ENCODE measurements at places on chromosomes 4 and X. TPM values are rescaled to one million over a fixed set of nuclear protein-coding genes. Genes with fewer than 3 reads are reported as not detected.

- H3K4me3 ChIP-seq = no peak overlapping the region
- H3K36me3 ChIP-seq = no peaks in the 10 kb centered on the region
- H3K4me1 ChIP-seq = no peaks in the 10 kb centered on the region
- no peak overlapping the region for H3K27ac ChIP-seq
Observed at GRCh38 chr4:107509615-107510014, 210.4 kb downstream of the PAPSS1 start.

DNA sequence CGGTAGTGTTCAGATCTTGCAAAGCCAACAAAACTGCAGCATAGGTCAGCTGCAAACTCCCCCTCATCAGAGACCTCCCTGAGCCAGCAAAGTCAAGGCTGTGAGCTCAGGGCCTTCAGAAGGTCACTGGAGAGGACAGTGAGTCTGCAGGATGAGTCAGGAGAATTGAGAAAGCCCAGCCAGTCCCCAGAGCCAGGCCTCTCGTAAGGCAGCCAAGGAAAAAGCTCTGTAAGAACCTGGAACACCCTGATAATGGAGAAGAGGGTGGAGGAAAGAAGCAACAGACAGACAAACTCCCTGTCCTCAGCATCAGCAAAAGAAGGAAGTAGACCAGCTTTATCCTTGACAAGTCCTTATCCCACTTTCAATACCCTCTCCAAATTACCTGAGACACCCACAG, 33.0 kb downstream of the GRIA3 start:
- H3K27ac ChIP-seq = no peak overlapping the region
- no peaks in the 10 kb centered on the region for H3K4me1 ChIP-seq
- H3K36me3 ChIP-seq = no peaks in the 10 kb centered on the region
- no peak for DNase-seq
- no peaks in the 10 kb centered on the region for H3K27me3 ChIP-seq
- no peak overlapping the region for H3K4me3 ChIP-seq

GRCh38 chr4:100257567-100257966, 67.3 kb upstream of the DDIT4L start:
- H3K27me3 ChIP-seq = no peaks in the 10 kb centered on the region
- H3K27ac ChIP-seq = no peak overlapping the region
- no peaks in the 10 kb centered on the region for H3K4me1 ChIP-seq

- no peak for DNase-seq
- H3K4me3 ChIP-seq = no peak overlapping the region
- no peak overlapping the region for H3K27ac ChIP-seq
- peaks cover 5% of the 10 kb centered on the region for H3K36me3 ChIP-seq
Observed at GRCh38 chrX:48938721-48939425, 18.5 kb downstream of the OTUD5 start.

- peak within 1 kb of the TSS; percentile 53 for H3K27ac ChIP-seq
- peak; percentile 50 for DNase-seq
- no peaks in the 10 kb centered on the region for H3K27me3 ChIP-seq
- peak within 1 kb of the TSS; percentile 53 for H3K4me3 ChIP-seq
Observed at GRCh38 chrX:48071064-48071985, at the start of gene ZNF630. TSS of gene ZNF630 (minus strand) at chrX:48071640. CDS start at chrX:48066886, 4,754 bp downstream.

DNA sequence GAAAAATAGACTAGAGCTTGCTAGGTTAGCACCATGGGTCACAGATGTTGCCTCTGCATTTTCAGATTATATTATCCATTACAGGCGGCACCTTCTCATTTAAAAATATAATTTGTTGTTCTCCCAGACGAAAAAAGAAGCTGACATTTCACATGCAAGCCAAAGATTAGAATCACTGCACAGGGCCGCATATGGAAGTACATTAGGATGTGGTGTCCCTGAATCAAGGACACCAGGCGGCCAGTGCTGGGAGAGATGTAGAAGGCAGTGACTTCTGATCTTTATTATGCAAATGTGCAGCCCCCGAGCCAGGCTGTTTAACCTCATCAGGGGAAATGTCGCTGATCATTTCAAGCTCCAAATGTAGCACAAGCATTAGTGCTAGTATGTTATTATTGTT, 22.8 kb downstream of the REELD1 start:
- DNase-seq = no peak
- H3K36me3 ChIP-seq = no peaks in the 10 kb centered on the region
- peaks cover 26% of the 10 kb centered on the region for H3K4me1 ChIP-seq
- H3K27me3 ChIP-seq = no peaks in the 10 kb centered on the region
- H3K4me3 ChIP-seq = no peak overlapping the region
- no peak overlapping the region for H3K27ac ChIP-seq

GRCh38 chrX:133417364-133417763, 2.1 kb upstream of the GPC4 start:
- H3K36me3 ChIP-seq = peaks cover 14% of the 10 kb centered on the region
- no peaks in the 10 kb centered on the region for H3K27me3 ChIP-seq
- peaks cover 9% of the 10 kb centered on the region for H3K4me1 ChIP-seq
- H3K4me3 ChIP-seq = no peak overlapping the region

DNA sequence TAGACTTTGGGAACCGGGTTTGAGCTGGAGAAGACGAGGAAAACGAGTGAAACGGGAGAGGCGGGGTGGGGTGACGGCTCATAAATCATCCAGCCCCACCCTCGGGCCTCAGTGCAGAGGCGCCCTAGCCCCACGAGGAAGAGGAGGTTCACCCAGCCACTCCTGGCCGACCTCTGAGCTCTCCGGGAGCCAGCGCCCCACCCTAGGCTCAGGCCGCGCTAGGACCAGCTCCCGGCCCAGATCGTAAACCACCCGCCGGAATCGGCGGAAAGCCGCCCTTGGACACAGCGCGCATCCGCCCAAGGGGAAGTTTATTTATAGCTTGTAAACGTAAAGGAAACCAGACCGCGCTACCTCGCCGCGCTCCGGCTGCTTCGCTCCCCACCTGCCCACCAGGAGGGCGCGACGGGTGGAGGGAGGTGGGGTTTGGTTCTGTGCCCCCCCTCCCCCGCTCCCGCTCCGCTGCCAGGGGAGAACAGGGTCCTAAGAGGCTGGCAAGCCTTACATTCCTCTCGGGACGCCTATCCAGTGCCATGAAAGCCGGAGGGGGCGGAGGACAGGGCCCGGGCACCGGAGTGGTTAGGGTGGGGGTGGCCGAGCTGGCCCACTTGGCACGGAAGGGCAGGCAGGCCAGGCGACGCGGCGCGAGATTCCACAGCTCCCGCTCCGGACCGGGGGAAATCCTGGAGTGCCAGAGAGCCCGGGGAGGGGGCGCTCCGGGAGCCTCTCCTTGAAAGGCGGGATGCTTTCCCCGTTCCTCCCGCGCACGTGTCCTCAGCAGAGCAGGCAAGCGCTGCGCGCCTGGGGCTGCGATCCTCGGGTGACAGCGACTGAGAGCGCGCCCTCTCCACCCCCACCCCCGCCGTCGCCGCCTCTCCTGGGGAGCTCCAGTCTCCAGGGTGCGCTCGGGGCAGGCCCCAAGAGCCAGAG, 84.2 kb downstream of the BCOR start:
- DNase-seq = peak; percentile 78
- peaks cover 40% of the 10 kb centered on the region for H3K4me1 ChIP-seq
- no peaks in the 10 kb centered on the region for H3K36me3 ChIP-seq
- H3K27me3 ChIP-seq = no peaks in the 10 kb centered on the region
- H3K27ac ChIP-seq = peak overlapping the region; percentile 86

- H3K4me3 ChIP-seq = no peak overlapping the region
- peaks cover 26% of the 10 kb centered on the region for H3K4me1 ChIP-seq
- H3K27ac ChIP-seq = peak overlapping the region; percentile 70
- H3K36me3 ChIP-seq = no peaks in the 10 kb centered on the region
Observed at GRCh38 chr4:4659871-4660651, 118.2 kb upstream of the STX18 start.

DNA sequence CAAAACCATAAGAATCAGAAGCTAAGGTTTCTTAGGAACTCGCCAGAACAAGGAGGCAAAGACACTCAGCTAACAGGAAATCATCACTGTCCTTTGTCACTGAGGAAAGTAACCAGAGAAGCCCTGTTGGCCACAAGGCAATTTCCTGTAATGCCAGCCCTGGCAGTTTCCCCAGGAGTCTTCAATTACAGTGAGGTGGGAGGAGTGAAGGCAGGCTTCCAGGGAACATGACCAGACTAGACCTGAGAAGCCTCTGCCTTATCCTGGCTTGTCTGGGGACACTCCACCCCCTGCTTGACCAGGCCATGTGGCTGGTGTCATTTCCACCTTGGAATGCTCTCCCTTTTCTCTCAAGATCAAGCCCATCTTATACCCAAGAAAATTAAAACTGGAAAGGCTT, 125.3 kb downstream of the COL4A6 start:
- no peak for DNase-seq
- no peak overlapping the region for H3K4me3 ChIP-seq
- H3K27me3 ChIP-seq = no peaks in the 10 kb centered on the region
- H3K27ac ChIP-seq = peak overlapping the region; percentile 19

DNA sequence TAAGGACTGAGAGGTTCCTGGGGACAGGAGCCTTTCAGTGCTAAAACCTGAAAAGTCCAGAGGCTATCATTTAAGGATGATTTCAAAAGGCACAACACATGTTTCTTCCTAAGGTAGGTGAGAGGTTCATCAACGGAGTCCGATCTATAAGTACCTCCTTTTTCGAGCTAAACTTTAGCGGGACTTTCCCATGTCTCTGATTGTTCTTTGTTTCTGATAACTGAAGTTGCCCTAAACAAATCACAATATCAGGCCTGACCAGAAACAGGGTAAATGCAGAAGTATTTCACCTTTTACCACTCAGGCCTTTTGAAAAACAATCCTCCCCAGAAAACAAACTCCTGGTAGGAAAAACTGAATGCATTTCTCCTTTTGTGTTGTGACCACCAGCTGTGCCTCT, 17.6 kb downstream of the PIR start:
- H3K27ac ChIP-seq = 0 out of 2 replicates have a peak overlapping the region, but pooled peaks have one; percentile 55
- no peak overlapping the region for H3K4me3 ChIP-seq
- no peaks in the 10 kb centered on the region for H3K36me3 ChIP-seq
- no peaks in the 10 kb centered on the region for H3K27me3 ChIP-seq

DNA sequence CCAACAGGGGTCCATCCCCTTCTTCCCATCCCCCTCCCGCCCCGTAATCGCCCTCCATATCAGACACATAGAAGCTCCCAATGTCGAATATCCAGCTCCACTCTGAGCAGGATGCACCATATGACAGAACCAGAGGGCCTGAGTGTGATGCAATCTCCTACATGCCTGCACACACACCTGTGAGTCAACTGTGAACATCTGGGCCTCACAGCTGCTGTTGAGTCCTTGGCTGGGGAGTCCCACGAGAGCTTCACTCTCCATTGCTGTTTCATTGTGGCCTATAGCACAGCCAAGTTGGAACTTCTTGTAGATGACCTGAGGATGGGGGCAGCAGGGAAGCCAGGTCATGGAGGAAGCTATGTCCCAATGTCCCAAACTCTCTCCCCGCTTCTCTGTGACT, 8.2 kb downstream of the SLC38A5 start:
- H3K4me1 ChIP-seq = peaks cover 9% of the 10 kb centered on the region
- no peak overlapping the region for H3K4me3 ChIP-seq
- no peak for DNase-seq
- H3K36me3 ChIP-seq = no peaks in the 10 kb centered on the region
- no peaks in the 10 kb centered on the region for H3K27me3 ChIP-seq

DNA sequence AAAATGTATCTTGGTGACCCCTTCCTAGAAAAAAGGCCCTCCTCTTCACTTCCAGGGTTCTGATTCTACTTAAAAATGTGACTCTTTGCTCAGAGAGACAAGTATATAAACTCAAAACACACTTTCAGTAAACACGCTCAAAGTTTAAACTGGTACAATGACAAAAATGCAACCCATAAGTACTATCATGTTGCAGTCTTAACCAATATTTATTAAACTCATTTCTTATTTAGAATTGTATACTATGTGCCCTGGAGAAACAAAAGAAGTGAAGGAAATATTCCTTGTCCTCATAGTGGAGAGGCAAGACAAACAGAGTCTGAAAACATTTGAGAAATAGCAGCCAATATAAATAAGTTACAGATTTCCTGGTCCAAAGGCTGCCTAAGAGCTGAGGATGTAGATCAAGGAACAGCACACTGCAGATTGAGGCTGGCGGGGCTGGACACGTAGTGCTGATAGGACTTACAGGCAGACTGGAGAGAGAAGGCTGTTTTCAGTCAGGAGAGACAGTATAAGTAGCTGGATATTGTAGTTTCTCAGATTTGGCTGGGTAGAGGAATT, 39.1 kb upstream of the ANXA3 start:
- no peaks in the 10 kb centered on the region for H3K36me3 ChIP-seq
- DNase-seq = no peak
- H3K27me3 ChIP-seq = no peaks in the 10 kb centered on the region
- H3K4me1 ChIP-seq = no peaks in the 10 kb centered on the region
- H3K4me3 ChIP-seq = no peak overlapping the region

DNA sequence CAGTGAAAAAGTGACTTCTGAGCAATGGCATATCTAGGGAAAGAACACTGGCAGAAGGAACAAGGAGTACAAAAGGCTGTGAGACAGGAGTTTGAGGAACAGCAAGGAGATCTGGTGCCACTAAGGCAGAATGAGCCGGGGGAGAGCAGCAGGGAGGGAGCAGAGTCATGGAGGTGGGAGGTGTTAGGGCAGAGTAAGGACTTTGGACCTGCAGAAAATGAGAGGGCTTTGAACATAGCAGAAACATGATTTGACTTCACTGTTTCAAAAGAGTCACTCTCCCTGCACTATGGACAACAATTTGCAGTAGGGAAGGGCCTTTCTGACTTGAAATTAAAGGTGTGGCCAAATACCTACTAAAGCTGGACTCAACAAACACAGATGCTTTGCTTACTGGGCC, 356.2 kb downstream of the ADGRL3 start:
- H3K27me3 ChIP-seq = no peaks in the 10 kb centered on the region
- no peak for DNase-seq
- H3K27ac ChIP-seq = no peak overlapping the region
- no peaks in the 10 kb centered on the region for H3K36me3 ChIP-seq
- H3K4me3 ChIP-seq = no peak overlapping the region
- no peaks in the 10 kb centered on the region for H3K4me1 ChIP-seq

- H3K4me1 ChIP-seq = no peaks in the 10 kb centered on the region
- H3K4me3 ChIP-seq = no peak overlapping the region
- no peak overlapping the region for H3K27ac ChIP-seq
- no peak for DNase-seq
Observed at GRCh38 chr4:60944060-60944459, 256.1 kb upstream of the ADGRL3 start.

The SYNPO2 gene
- 2.8 TPM for total RNA-seq

The RHOXF2B gene
- not detected for total RNA-seq

The ARX gene
- not detected for total RNA-seq

The SPARCL1 gene
- total RNA-seq = not detected

The ACE2 gene
- total RNA-seq = not detected

The SSX1 gene
- total RNA-seq = not detected

The DCAF12L1 gene
- not detected for total RNA-seq

The CYBB gene
- 0.24 TPM for total RNA-seq

The IKBKG gene
- total RNA-seq = 24.2 TPM
